ENCODE measurements at places on chromosomes 3 and 15.

- no peak for DNase-seq
These were observed 18.4 kb upstream of the ZBTB47 start for GRCh38 chr3:42635111-42635510.

DNA sequence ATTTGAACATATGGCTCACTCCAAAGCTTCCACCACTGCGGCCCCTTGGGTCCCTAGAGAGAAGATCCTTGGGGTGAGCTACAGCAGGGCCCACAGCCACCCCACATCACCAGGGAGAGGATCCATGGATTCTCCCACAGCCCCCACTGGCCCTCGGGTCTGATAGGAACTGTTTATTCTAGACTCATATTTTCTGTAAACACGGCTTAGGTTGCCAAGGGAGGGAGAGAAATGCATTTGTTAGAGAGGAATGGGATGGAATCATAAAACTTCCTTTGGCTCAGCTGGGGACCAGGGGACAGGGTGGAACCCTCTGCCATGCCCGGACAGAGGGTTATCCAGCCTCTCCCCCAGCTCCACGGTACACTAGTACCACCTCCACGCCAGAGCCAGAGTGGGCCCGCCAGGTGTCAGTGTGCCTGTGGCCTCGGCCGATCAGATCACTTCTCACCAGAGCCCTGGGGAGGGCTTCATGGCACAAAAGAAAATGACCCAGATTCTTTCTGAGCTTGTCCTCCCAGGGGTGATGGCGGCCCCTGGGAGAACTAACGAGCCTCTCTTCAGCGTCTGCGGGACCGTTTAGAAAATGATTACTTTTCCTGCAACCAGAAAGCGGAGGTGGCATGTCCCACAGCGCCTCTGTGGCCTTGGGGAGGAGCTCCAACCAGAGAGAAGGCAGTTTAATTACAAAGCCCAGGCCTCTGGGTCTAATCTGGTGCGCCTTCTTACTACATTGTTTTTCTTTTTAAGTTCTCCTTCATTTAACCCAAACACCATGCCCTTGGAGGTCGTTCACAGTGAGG is 33.7 kb downstream of the ADCY5 start:
- DNase-seq, result no peak

- DNase-seq, result no peak
These were observed 25.4 kb upstream of the PIGZ start for GRCh38 chr3:196994056-196994455.

DNA sequence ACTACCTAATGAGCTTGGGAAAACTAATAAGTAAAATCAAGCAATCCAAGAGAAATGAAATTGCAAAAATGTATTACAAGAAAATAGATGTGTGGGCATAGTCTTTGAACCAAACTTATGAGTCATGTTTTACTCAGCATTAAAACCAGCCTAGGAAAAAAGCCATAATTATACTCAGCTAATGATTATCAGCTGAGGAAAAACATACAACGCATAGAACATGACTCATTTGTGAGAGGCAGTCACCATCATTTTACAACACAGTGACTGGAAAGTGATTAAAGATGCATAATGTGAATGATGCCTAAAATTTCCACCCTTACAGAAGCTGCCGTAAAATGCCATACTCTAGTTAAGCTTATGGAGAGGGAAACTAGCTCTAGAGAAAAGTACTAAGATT is 238.0 kb upstream of the EOMES start:
- no peak for DNase-seq

DNA sequence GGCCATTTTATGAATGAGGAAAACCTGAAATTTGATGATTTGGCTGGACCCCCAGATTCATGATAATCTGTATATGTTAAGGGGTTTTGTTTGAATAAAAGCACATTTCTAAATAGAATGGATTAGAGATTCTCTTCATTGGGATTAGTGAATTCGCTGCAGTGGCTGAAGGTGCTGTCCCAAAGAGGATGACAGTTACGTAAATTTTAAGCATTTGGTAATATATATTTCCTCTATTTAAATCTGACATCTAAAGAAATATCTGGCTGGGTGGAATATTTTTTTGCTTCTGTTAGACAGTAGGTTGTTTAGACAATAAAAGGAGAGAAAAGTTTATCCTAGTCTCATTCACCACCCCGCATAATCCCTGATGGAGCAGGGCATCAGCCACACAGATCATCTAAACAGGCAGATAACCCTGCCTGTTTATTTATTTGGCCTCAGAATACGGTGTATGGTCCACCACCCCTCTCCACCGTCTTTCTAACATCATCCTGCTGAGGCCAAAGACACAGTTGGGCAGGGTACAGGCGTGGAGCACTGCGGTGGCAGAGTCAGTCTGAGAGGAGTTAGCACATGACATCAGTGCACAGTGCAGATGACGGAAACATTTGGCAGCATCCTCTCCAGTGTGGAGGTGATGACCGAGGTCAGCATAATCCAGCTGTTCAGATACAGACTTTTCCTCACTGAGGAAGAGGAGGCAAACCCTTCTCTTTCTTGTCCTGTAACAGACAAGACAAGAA is 20.4 kb upstream of the NFKBIZ start:
- DNase-seq, result no peak

DNA sequence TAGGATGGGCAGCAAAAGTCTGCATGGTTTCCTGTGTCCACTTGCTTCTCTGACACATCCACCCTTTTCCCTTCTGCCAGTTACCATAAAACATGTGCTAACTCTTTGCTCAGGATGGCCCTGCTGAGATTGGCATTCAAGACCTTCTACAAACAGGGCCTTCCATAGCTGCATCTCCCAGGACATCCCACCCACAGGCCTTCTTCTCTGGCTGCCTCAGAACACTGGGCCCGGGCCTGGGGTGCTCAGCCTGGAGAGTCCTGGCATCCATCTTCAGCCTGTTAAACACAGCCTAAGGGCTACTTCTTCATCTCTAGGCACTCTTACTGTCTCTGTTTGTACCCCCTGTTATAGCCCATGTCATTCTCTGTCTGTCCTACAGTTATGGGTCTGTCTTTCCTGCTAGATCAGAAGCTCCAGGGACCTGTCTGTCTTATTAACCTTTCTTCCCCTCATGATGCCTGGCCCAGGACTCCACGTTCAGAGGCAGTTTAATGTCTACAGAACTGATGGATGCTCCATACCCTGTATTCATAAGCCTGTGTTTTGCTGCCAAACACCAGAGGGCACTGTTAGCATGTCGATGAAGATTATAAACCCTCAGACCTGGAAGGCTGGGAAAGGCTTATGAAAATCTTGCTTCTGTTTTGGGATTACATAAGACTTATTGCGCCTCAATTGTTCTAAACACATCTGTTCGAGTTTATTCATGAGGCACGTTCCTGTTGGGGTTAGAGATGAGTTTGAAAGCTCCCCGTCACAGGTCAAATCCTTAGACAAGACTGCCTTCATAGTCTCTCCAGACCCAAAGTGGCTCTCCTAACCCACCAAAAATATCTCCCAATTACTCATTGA is 16.5 kb downstream of the SEMA3G start:
- no peak for DNase-seq

GRCh38 chr3:37229740-37230139 is 55.4 kb upstream of the LRRFIP2 start:
- no peak for DNase-seq

- DNase-seq, result no peak
These were observed 27.7 kb downstream of the CCDC13 start for GRCh38 chr3:42745291-42745745.

DNA sequence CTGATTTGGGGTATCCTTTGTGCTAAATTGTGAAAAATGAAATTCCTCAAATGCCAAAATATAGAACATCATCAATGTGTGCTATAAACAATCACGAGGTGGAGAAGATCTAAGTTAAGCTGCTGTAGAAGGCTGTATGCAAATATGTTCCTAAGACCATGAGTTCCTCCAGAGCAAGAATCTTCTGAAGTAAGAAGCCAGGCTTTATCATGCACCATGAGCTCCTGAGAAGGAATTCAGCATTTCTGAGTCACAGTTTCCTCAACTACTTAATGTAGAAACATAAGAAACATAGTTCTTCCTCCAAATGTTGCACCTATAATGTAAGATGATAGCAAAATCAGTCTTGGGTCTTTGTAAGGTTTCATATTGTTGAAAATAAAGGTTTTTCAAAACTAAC is 241.7 kb upstream of the MDFIC2 start:
- no peak for DNase-seq

GRCh38 chr3:111694471-111694870 is 99.3 kb upstream of the ZBED2 start:
- no peak for DNase-seq

DNA sequence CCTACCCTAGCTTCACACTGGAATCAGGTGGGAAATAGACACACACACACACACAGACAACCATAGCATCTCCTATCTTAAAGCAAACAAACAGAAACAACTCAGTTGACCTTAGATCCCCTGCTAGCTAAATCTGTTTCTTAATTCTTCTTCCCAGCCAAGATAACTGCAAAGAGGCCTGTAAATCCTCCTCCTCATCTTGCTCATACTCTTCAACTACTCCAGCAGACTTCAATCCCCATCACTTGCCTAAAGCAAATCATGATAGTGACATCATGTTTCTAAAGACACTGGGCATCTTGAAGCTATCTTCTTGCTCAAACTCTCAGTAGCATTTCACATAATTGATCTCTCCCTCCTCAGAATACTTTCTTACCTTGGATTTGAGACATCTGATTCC is 303.0 kb downstream of the RBMS3 start:
- DNase-seq, result no peak

DNA sequence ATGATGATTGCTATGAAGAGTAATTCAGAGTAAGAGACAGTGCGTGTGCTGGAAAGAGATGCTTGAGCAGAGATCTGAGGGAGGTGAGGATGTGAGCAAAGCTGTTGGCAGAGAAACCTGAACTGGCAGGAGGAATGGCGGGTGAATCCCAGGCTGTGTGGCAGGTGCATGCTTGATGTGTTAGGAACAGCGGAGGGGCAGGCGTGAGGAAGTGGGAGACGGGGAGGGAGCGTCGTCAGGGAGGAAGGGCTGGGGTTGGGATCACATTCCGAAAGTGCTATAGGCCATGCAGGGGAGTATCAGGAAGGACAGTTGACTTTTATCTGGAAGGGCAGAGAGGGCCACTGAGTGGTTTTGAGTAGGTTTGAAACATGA is 8.6 kb downstream of the GABRA5 start:
- no peak for DNase-seq

DNA sequence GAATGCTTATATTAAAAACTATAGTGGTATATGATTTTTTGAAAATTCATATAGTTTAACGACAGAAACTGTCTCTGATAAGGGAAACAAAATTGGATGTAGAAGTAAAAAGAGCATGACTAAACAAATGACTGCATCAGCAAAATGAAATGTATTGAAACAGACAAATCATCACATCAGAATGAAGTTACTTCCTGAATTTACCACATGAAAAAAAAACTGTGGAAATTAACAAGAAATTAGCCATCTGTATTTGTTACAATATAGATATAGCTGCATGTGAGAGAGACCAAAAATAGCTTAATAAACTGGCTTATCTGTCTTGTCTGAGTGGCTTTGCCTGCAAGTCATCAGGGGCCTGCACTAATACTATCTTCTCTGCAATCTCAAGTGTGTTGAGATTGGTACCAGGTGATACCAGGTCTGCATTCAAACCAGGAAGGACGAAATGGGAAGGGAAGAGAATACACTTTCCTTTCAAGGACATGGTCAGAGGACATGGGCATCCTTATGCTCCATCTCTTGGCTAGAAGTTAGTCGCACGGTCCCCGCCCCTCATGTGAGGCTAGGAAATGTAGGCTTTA is 388.7 kb downstream of the GRM7 start:
- DNase-seq, result no peak

GRCh38 chr3:165476399-165477060 is 280.3 kb upstream of the SLITRK3 start:
- DNase-seq, result no peak

DNA sequence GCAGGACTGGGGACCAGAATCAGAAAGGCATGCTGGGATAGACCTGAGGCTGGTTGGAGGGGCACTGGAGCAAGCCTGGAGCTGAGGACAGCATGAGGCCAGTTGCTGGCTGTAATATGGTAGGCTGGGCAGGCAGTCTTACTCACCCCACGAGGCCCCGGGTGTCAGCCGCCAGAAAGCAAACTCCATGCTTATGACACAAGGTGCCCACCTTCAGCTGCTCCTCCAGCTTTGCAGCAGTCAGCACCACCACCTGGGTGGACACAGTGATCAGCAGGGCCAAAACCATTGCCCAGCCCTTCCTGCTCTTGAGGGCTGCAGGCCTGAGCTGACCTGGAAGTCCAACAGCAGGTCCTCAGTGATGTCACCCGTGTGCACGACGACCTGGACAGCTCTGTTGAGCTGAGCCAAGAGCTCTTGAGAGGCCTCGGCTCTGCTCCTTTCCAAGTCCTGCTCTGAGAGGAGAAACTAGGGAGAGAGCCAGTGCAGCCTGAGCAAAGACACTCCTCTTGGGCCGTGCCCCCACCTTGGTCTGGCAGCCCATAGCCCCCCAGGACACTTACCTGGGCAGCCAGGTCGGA is 747 bp downstream of the UBA7 start:
- no peak for DNase-seq

DNA sequence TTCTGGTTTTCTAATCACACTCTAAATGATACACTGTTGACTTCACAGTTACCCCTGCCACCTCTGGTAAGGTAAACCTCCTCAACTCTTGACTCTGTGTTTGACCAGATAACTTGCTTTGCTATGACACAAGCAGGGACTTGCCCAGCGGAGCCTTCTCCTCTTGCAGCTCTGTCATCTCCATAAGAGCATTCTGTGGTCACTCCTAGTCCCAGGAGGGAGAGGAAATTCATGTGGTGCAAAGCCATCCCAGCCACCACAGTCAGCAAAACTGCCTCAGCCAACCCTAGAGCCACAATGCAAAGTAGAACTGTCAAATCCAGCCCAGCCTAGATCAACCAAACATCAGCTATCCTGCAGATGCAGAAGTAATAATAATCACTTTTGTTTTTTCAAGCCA is 144.7 kb upstream of the GADL1 start:
- no peak for DNase-seq

- no peak for DNase-seq
These were observed 11.7 kb downstream of the MAP1A start for GRCh38 chr15:43529141-43529540.

DNA sequence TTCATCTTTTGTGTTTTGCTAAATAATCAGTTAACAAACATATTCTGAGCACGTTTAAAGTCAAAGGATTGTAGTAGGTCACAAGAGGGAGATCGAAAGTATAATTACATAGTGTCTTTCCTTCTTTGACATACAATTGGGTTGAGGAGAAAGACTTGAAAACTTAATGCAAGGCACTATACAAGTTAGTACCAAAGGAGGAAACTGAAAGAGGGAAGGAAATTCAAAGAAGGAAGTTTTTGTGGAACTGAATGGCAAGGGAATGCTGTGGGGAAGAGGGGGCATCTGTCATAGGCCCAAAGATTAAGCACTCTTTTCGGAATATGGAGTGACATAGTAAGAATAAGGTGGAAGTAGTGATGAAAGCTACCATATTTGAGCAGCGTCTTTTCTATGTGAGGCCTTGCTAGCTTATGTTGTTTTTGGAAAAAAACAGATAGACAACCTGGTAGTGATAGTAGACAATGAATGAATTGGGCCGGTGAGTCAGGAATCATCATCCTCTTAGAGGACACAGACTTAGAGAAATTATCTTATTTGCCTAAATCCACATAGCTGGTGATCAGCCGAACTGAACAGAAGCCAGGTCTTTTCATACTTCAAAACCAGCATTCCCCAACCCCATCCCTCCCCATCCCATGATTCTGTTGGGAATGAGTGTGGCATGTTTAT is 10.2 kb downstream of the MBNL1 start:
- no peak for DNase-seq

Data from stimulated activated CD4-positive, alpha-beta T cell treated with anti-CD3 and anti-CD28 coated beads, Interleukin-15, amount 100 ng/mL, for 1 hour (primary cell).